ENCODE measurements at places on chromosomes 1 and 21. TPM values are rescaled to one million over a fixed set of nuclear protein-coding genes. Genes with fewer than 3 reads are reported as not detected.

- DNase-seq: no peak
- H3K4me1 ChIP-seq: peaks cover 2% of the 10 kb centered on the region
- no peaks in the 10 kb centered on the region for H3K36me3 ChIP-seq
- H3K27me3 ChIP-seq: no peaks in the 10 kb centered on the region
- no peak overlapping the region for H3K27ac ChIP-seq
Measured at GRCh38 chr1:53154859-53155438, 12.5 kb upstream of the SLC1A7 start.

Gene OLFML2B
- total RNA-seq: 6.7 TPM

- no peaks in the 10 kb centered on the region for H3K36me3 ChIP-seq
- no peaks in the 10 kb centered on the region for H3K27me3 ChIP-seq
- H3K4me3 ChIP-seq: no peak overlapping the region
- no peak for DNase-seq
- no peak overlapping the region for H3K27ac ChIP-seq
Measured at GRCh38 chr1:59532102-59532501, 235.2 kb downstream of the FGGY start.

Gene HPCAL4
- total RNA-seq: 5.2 TPM

- H3K36me3 ChIP-seq: peaks cover 2% of the 10 kb centered on the region
- H3K4me3 ChIP-seq: no peak overlapping the region
- no peaks in the 10 kb centered on the region for H3K4me1 ChIP-seq
- no peak for DNase-seq
- no peaks in the 10 kb centered on the region for H3K27me3 ChIP-seq
Measured at GRCh38 chr1:169957884-169958283, 64.2 kb upstream of the SCYL3 start.

DNA sequence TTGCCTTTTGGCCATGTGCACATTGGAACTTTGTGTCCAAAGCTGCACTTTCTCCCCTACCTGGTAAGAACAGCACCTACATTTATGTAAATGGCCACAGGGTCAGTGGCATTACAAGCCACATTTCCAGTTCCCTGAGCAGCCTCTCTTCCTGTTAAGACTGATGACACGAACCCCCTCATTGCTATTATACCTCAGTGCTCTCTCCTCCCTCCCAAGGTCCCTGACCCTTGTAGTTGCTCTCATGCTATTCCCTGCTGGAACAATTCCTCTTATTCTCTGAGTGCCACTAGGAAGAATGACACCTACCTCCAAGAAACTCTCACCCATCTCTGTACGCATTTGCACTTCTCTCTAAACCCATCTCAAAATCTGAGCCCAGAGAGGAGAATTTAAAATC is 14.9 kb upstream of the VAV3 start:
- H3K4me3 ChIP-seq: no peak overlapping the region
- H3K27ac ChIP-seq: no peak overlapping the region
- H3K27me3 ChIP-seq: no peaks in the 10 kb centered on the region
- DNase-seq: no peak
- H3K4me1 ChIP-seq: no peaks in the 10 kb centered on the region

Gene TIE1
- total RNA-seq: 46.3 TPM

Gene RRP15
- total RNA-seq: 21.4 TPM

GRCh38 chr1:37655274-37655673 is 20.6 kb upstream of the RSPO1 start:
- H3K4me1 ChIP-seq: no peaks in the 10 kb centered on the region
- no peaks in the 10 kb centered on the region for H3K36me3 ChIP-seq
- H3K27me3 ChIP-seq: no peaks in the 10 kb centered on the region
- no peak overlapping the region for H3K27ac ChIP-seq

Gene FNDC5
- 0.35 TPM for total RNA-seq

DNA sequence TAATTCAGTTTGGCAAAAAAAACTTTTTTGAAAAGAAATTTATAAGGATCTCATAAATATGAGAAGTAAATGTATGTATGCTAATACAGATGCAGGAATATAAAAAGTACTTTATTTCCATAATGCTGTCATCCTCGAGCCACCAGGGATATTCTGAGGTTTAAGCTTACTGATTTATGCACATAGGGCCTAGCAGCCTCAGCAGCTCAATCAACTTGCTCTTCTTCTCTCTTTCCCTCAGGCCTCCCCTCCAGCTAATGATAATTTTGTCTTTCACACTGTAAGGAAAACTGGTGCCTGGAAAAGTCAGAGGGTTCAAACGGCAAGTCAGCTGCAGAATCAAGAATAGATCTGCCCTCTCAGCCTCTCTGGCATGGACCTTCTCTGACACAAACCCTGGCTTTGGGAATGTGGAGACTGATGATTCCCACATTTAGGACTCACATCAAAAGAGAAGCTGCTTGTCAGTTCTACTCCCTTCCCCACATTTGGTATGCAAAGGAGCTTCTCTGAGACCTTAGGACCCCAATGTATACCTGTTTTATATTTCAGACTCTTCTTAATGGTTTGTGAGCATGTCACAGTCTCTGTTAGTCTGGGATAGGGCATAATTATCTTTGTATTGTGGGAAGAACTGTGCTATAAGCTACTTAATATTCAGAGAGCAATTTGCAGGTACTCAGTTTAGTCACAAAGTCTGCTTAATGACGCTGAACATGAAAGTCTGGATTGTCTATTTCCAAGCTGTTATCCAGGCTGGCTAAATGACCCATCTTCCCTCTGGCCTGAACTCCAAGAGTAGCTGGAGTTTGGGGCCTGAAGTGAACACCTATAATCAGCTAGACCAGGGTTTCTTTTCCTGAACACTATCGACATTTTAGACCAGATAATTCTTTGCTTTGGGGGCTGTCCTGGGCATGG is 52.1 kb upstream of the DIPK1A start:
- no peak for DNase-seq
- no peaks in the 10 kb centered on the region for H3K27me3 ChIP-seq
- H3K36me3 ChIP-seq: no peaks in the 10 kb centered on the region
- H3K4me3 ChIP-seq: no peak overlapping the region
- H3K4me1 ChIP-seq: peaks cover 2% of the 10 kb centered on the region

DNA sequence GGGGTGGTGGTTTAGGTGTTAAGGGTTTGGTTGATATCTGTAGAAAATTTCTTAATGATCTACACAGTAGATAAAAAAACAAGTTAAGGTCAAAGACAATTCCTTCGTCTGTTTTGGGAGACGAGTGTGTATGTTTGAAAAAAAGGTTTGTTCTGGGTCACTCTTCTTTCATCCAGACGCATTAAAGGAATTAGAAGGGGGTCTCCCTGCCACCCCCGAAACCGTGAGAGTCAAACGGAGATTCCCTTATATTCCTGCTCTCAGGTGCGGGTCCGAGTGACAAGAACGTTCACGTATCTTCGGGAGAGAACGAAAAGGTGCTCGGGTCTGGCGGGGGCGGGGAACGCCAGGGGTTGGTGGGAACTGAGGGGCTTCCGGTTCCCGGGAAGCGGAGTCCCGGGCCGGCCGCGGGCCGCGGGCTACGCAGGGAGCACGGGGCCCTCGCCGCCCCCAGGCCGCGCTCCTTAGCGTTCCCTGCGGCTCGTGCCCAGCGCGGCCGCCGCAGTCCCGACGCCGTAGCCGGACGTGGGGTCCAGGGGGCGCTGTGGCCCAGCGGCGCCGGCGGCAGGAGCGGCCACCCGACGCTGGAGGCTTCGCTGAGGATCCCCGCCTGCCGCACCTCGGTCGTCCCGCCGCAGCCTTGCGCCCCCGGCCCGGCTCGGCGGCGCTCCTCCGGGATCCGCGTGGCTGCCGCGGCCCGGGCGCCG is at the start of gene ZFYVE9:
TSS of gene ZFYVE9 (plus strand) at position 577 of the 707 bp plus-strand sequence. CDS start 91,118 bp downstream, outside the sequence.
- peak within 1 kb of the TSS; percentile 92 for H3K4me3 ChIP-seq
- peak within 1 kb of the TSS; percentile 95 for H3K27ac ChIP-seq
- H3K27me3 ChIP-seq: no peaks in the 10 kb centered on the region
- peak; percentile 88 for DNase-seq
- peaks cover 7% of the 10 kb centered on the region for H3K4me1 ChIP-seq
